Stimulated activated effector memory CD8-positive, alpha-beta T cell treated with anti-CD3 and anti-CD28 coated beads, Interleukin-12 subunit alpha, Interleukin-12 subunit beta, amount 100 ng/mL, for 72 hours (primary cell): ENCODE measurements at places on chromosomes 6 and 20.

DNA sequence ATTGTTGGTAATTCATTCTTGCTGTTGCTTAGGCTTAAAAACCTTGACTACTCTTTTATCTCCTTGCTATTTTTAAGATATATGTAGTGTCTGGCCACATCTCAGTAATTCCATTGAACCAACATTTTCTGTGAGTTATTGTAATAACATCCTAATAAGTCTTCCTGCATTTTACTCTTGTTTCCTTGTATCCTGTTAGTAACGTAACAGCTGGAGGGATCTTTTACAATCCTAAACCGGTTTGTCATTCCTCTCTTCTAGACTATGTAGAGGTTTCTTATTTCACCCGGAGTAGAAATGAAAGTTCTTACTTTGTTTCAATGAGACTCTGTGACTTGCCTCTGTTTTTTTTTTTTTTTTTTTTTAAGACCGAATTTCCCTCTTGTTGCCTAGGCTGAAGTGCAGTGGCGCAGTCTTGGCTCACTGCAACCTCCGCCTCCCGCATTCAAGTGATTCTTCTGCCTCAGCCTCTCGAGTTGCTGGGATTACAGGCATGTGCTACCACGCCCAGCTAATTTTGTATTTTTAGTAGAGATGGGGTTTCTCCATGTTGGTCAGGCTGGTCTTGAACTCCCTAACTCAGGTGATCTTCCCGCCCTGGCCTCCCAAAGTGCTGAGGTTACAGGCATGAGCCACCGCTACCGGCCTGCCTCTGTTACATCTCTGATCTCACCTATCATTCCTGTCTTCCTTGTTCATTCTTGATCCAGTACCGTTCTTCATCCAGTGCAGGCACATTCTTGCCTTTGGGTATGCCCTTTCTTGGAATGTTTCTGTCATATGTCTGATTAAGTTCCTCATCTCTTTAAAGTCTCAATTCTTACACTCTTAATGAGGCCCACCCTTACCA, 44.7 kb downstream of the NCOA3 start:
- no peak for DNase-seq

DNA sequence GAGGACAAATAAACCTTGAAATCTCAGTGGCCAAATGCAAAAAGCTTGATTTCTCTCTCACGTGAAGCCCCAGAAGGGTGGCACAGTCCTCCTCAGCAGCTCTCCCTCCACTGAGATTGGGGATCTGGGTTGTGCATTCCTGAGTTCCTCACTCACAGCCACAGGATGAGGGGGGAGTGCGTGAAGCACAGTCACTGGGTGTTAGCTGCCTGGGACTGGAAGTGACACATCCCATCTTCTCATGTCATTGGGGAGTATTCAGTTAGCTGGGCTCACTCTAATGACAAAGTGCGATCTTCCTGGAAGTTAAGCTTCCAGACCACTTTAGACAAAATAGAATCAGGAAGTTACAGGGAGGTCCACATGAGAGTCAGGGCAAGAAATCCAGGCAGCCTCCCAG, 192.2 kb upstream of the LRFN2 start:
- DNase-seq, result no peak

DNA sequence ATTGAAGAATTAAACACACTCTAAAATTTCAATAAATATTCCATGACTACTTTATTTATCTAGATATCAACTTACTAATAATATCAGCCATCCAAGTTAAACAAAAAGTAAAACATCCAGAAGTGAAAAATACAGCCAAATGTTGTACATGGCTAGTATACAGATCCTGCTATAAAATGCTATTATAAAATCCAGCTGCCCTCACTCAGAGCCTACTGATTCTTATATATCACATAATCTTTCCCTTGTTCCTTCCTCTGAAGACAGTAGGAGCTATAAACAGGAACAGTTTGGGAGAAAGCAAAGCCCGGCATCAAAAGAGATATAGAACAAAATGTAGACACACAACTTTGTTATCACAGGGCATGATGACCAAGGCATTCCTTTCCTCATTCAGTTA, 212.9 kb downstream of the PLCB4 start:
- DNase-seq, result no peak

- DNase-seq, result no peak
These were observed 125.0 kb upstream of the DOK5 start for GRCh38 chr20:54350415-54350814.

GRCh38 chr6:26205625-26206574, 118.7 kb downstream of the HFE start:
- DNase-seq, result no peak

DNA sequence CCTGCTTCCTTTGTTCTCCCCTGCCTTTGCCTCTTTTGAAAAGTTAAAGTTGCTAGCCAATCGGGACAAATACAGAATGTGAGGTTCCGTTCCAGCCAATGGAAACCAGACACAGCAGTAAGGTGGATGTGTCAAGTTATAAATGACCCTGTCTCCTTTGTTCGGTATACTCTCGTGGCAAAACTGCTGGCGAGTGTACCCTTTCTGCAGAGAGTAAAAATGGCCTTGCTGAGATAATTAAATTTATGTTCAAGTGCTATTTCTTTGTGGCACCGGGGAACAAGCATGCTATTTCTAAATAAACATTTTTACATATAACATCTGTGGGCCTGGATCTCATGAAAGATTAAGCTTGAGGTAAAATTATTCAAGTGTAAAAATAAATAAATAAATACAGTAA, 50.2 kb downstream of the RARS2 start:
- no peak for DNase-seq

DNA sequence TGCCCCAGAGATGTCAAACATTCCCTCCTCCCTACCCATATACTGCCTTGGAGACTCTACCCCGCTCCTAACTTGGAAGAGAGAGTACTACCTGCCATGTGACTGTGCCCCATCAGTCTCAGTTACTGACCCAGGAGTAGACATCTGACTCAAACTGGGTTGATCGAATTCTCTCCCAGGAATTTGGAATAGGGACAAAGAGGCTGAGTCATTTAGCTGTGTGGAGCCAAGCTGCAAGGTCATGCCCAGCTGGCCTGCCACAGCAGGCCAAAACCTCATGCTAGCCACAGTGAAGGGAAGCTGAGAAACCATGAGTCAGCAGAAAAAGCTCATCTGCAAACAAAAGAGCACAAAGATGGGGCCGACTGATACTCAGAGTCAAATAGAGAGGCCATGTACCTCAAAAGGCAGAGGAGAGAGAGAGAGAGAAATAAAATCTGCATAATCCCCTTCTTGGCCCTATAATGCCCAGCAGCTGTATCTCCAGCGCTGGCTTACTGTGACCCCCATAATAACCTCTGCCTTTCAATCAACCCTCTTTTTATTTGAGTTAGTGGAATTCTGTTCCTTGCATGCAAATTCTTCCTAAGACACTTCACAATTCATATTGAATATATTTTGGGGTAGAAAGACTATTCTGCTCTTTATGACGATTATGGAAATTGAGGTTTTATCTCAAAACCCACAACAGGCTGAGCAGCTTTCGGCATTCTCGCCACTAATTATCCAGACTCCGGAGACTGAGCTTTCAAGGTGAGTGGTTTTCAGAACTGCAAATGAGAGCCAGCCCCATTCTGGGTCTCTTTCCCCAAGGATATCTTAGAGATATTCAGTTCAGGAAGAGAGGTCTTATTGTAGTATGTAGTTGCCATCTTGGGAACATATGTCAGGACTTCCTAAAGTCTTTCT, 21.4 kb upstream of the AKIRIN2 start:
- no peak for DNase-seq

DNA sequence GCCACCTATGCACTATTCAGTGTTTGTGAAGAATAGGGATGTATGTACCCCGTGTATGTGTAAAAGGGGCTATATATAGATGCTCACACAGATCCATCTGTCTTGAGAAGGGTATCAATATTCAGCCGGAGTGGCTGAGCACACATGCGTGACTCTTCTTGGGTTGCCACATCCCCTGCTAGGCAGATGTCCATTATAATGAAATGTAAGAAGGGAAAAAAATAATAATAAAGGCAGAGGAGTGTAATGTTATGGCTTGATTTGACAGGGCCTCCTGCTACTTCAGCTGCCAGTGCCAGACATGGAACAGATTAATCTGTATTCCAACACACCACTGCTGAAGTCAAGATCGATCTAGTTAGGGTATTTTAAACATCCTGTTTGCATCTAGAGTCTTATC, 74.2 kb upstream of the VSTM2L start:
- no peak for DNase-seq

- no peak for DNase-seq
These were observed 158.3 kb downstream of the SYCP2 start for GRCh38 chr20:59774921-59775686.

- DNase-seq, result no peak
These were observed 45.1 kb downstream of the LHFPL5 start for GRCh38 chr6:35850208-35850607.

- no peak for DNase-seq
These were observed 286.2 kb upstream of the RNF217 start for GRCh38 chr6:124676033-124676432.
